ENCODE measurements at places on chromosomes 1 and 21.

GRCh38 chr1:178442925-178443324 lies 53.8 kb downstream of the CLEC20A start:
- DNase-seq: no peak

DNA sequence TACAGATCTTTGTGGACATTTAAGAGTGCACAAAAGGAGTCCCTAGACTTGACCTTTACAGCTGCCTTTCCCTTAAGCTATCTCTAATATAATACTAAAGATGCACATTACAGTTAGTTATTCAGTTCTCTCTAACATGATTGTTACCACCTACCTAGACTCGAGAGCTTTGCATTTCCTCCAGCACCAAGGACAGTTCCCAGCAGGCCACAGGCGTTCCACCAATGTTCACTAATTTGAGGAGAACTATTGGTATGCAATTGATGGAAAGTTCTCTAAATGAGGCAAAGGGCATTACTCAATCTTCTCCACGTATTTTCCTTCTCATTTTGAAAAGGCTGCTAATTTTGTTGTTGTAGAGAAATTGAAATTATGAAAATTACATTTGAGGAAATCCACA lies 5.4 kb upstream of the NTNG1 start:
- no peak for DNase-seq

DNA sequence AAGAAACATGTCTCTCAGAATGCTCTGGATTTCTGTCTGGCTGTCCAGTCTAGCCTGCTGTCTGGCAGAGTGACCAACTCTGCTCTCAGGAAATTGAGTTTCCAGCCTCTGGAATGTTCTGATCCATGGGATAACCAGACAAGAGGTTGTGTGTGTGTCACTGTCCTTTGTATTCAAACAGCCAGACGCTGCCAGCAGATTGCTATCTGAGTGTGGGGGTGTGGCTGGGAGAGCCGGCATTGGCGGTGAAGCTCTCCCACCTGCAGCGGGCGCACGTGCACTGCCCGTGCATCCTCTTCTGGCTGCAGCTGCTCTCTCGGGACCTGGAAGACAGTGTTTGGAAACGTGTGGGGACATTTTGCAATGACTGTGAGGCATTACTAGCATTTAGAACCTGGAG lies 26.1 kb downstream of the PKP1 start:
- DNase-seq: no peak

DNA sequence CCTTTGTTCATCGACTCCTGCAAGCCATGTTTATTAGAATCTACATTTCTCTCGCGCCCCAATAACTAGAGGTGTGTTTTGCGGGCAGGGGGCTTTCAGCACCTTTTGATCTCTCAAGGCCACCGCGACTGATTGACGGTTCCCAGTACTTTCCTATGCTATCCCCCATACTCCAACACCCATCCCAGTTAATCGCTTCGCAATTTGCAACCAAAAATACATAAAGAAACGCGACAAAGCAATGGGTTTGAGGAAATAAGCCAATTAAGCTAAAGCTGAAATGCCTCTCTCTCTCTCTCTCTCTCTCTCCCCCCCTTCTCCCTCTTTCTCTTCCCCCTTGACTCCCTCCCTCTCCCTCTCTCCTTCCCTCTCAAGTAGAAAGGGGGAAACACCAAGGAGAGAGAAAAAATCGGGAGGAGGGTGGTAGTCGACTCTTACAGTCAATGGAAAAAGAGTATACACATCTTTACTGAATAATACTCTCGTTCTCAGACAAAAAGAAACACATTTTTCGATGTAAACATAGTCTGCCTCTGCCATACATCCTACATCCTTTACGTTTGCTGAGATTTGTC lies 128.0 kb upstream of the DPYD start:
- no peak for DNase-seq

- DNase-seq: no peak
Observed at GRCh38 chr1:209427811-209428210, 155.7 kb upstream of the CAMK1G start.

DNA sequence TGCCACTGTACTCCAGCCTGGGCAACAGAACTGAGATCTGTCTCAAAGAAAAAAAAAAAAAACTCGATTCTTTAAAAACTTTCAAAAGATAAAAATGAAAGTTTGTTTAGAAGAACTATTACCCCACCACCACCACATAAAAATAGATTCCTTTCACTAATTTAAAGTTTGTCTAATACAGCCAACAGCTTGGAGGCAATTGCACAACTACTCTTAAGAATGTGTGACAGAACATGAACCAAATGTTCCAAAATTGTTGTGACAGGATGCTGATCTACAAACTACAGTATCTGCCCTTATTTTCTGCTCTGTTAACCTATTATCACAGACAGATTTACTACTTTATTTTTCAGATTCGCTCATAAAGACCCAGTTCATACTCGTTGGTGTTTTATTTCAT lies 5.5 kb upstream of the TGFBR3 start:
- no peak for DNase-seq

GRCh38 chr1:93775224-93775623 lies 93.6 kb upstream of the BCAR3 start:
- no peak for DNase-seq

DNA sequence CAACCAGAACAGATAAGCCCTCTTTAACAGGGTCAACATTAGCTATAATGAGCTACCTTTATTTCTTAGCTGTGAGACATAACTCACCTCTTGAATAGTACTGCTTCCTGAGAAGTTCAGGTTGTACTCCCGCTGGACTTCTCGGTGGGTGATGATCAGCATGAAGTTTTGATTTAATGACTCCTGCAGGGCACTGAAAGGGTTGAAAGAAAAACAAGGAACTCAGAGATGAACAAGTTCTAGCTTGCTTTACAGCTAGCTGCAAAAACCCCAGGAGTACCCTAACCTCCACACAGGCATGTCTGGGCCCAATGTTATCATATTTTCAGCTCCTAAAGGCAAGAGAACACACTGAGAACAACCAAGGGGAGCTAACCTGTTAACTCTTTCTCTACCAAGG lies 254.4 kb downstream of the FAF1 start:
- DNase-seq: no peak

DNA sequence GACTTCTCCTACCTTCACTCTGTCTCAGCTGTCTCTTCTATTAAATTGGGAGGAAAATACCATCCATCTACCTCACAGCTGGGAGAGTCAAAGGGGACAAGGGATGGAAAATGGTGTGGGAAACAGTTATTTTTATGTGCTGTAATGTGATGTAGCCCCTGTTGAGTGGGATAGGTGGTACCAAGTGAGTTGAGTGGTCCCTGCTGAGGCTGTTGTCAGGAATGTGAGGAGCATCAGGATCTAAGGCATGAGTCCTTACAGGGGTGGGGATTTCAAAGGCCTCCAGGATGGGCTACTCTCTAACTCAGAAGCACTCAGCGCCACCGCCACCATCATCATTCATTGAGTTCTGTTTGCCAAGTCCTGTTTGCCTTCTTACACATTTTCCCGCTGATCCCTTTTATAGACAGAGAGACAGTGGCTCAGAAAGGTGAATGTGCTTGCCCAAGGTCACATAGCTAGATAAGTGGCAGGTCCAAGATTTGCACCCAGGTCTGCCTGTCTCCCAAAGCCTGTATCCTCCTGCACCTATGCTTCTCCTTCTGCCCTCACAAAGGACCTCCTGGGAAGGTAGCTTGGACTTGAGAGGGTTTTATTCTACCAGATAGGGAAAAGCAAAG lies 4.6 kb upstream of the ID3 start:
- DNase-seq: no peak

DNA sequence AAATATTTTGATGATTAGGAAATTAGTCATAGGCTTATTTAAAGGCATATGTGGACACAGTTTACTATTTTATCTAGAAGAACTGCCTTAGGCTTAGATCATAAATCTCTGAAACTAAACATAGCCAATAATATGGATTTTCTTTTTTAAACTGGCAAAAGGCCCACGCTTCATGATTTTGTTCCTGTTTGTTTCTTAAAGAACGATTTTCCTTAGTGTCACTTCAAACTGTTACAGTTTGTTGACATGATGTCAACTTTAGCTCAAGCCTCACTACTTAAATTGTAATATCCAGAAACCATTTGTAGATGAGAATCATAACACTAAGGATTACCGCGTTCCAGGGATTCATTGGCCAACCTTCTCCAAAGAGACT lies 322.6 kb downstream of the HHIPL2 start:
- no peak for DNase-seq

DNA sequence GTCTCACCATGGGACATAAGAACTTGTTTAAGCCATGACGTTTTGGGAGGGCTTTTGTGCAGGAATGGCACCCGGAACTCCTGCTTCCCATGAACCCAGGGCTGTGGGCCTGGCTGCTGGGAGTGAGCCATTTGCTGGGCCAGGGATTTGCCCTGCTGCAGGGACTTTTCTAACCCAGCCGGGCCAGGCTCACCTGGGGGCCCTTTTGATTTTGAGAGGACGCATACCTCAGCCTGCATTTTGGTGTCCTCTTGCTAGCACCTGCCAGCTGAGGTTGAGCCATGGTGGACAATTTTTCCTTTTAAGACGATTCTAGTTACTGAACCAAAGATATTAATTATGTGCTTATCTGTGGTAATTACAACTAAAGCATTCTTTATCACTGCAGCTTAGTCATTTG lies 28.9 kb downstream of the GALNT2 start:
- DNase-seq: no peak

GRCh38 chr1:197178998-197179397 lies 32.5 kb upstream of the ASPM start:
- DNase-seq: no peak

- no peak for DNase-seq
Observed at GRCh38 chr1:156336242-156336641, 1.9 kb downstream of the CCT3 start.

GRCh38 chr1:70436622-70437251 lies 25.7 kb downstream of the CTH start:
- DNase-seq: no peak
